Activated CD4-positive, alpha-beta T cell treated with anti-CD3 and anti-CD28 coated beads, Interleukin-2, amount 50 U/mL, for 1 hour (primary cell): ENCODE measurements at places on chromosomes 3 and 15.
A peak's percentile ranks its signal among the peaks of the same experiment; 100 is the strongest.

- DNase-seq, result no peak
Observed at GRCh38 chr3:47421741-47422649, 41.2 kb downstream of the PTPN23 start.

DNA sequence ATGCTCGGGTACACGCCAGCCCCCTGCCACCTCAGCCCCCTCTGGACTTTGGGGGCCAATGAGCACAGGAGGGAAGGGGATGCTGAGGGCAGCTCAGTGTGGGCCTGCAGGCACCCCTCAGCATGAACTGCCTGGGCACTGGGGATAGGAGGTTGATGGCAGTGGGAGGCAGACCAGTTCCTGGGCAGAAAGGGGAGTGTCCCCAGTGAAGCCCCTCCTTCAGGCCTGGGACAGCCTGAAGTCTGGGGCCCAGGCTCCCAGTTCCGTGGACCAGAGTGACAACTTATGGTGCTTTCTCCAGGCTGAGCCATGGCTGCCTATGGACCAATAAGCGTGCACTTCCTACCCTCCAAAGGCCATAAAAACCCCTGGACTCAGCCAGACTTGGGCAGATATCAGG lies 63.3 kb upstream of the IMPG2 start:
- DNase-seq, result no peak

DNA sequence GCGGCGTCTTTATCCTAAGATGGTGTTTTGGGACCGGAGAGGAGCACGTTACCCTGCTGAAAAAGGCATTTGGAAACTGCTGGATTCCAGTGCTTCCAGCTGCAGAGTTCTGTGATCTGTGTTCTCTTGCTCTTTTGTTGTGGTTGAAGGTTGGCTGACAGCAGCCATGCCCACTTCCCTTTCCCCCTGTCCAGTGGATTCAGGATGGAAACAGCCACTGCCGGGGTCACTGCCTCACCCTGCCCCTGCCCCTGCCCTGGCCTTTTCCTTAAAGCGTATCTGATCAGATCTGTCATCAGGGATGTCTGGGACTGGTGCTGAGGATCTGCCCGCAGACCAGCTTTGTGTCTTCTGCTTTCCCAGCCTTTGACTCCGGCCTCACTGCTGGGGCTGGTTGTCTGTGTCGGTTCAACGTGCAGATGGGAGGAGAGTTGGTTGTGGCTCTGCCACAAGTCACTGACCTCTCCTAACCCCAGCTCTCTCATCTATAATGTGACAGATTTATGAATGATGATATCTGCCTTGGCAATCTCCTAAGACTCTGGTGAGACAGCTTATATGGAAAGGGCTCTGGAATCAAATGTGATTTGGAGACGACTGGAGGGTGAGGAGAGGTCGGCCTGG lies 219.4 kb upstream of the BHLHE40 start:
- no peak for DNase-seq

GRCh38 chr15:42704492-42704926 lies 32.4 kb downstream of the CDAN1 start:
- DNase-seq, result peak; percentile 51

GRCh38 chr3:180274536-180274935 lies 237.8 kb upstream of the PEX5L start:
- DNase-seq, result no peak

DNA sequence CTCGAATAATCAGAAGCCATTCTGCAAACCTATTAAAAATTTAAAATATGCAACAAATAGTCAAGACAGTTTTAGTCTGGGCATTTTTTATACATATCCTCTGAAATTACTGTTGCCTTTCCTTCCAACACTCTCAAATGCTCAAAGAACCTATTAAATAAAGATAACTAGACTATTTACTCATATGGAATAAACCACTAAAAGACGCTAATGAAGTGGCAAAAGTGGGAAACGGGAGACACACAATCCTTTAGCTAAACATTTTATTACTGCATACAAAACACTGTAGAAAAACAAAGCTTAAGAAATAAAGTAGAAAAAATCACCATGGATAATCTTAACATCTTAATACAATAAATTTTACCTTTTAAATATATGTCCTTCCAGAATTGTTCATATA lies 75.4 kb downstream of the HERC1 start:
- no peak for DNase-seq

DNA sequence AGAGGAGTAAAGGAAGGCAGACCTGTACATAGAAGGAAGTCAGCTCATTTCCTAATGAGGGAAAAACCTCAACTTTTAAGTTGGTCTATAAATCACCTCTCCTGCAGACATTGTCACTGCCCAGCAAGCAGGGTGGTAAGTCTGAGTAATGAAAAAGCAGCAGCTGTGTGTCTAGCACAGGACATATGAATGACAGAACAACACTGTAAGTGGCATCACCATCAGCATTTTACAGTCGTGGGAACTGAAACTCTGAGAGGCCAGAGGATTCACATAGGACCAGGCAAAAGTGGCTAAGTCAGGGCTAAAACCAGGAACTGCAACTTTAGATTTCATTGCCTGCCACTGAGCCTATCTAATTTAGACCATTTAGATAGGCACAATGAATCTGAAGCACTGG lies 235.6 kb downstream of the CLSTN2 start:
- no peak for DNase-seq

GRCh38 chr3:121975702-121976302 lies 46.2 kb downstream of the ILDR1 start:
- DNase-seq, result no peak

- no peak for DNase-seq
Observed at GRCh38 chr3:87196879-87197278, 30.2 kb upstream of the CHMP2B start.

- DNase-seq, result no peak
Observed at GRCh38 chr3:14129296-14129695, 4.4 kb downstream of the TMEM43 start.

DNA sequence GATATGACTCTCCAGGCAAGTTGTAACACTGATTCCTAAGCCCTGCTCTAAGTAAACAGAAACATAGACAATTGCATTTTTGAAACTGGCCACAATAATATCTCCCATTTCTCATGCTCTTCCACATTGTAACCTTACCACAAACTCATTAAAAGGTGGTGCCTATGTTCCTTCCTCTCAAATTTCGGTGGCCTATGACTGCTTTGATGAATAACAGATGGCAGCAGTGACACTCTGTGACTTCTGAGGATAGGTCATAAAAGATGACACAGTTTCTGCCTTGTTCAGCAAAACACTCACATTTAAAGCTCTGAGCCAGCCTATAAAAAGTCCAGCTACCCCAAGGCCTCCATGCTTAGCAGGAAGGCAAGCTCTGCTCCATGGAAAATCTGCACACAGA lies 195.2 kb downstream of the EFHB start:
- DNase-seq, result no peak

DNA sequence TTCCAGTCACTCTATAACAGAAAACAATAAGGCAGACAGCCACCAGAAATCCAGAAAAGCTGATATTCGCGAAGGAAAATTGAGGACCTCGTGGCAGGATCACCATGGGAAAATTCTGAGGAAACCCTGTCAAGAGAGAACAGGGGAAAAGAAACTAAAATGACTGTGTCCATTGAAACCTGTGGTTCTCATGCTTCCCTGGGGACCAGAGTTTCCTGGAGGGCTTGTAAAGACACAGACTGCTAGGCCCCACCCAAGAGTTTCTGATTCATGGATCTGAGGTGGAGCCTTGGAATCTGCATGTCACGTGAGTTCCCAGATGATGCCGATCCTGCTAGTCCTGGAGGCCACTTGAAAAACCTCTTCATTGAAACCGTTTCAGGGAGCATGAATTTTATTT lies 420.5 kb downstream of the EPHB1 start:
- no peak for DNase-seq

- DNase-seq, result no peak
Observed at GRCh38 chr3:23824699-23825444, 19.1 kb downstream of the UBE2E1 start.

GRCh38 chr3:127753898-127754410 lies 68.4 kb downstream of the MGLL start:
- no peak for DNase-seq

DNA sequence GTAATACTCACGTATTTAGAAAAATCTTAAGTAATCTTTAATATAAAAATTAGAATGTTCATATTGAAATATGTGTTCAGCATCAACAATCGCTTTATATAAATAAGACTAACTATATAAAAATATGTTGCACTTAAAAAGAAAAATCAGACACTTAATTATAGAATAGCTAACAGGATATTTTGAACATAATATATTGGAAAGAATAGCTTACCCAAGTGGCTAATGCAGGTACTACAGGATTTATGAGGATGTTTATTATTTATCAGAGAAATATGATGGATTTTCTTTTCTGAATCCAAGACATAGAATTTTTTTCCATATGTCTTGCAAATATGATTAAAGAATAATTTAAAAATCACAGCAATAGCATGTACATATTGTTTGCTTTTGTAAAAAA lies 567.9 kb upstream of the GBE1 start:
- DNase-seq, result no peak

DNA sequence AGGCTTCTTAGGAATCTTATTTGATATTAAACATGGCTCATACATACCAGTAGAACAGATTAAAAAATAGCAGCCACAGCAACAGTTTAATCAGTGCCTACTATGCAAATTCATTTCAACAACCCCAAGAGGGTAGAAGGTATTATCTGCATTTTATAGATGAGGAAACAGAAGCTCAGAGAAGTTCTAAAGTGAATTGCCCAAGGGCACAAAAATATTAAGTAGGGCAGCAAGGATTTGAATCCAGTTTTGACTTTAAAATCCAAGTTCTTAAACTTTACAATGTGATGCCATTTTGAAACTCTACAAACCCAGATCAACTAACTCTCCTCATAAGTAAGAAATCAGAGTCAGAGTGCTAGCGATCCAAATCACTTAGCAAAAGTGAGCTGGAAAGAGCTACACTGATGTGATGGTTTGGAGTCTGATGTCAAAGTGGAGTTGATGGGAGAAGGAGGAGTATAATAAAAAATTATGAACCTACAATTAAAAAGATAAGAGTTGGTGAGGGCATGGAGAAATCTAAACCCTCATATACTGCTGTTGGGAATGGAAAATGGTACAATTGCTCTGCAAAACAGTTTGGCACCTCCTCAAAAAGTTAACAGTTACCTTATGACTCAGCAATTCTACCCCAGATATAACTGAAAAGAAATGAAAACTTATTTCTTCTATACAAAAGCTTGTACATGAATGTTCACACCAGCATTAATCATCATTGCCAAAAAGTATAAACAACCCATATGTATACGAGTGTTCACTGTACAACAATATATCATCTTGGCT lies 51.0 kb upstream of the PLXND1 start:
- DNase-seq, result no peak

DNA sequence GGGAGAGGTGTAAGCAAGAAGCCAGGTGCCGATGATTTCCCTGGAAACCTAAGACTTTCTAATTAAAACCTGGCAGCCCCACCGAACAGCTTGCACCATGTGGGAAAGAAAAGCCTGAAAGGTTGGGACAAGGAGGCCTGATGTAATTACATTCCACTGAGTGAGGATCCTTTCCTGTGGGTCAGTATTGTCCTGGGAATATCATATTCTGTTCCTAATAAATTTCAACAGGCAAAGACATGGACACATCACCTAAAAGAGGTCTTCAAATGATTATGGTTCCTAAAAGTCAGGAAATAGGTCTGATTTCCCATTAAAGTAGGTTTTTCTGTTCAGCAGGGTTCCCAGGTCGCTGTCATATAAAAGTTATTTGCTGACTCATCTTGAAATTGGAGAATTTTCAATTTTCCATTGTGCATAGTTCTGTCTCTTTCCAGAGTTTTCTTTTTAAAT lies 58.5 kb downstream of the DUT start:
- DNase-seq, result no peak

GRCh38 chr15:98562331-98562937 lies 85.9 kb upstream of the IGF1R start:
- DNase-seq, result no peak

GRCh38 chr3:114327665-114328064 lies 33.8 kb downstream of the TIGIT start:
- DNase-seq, result no peak

- DNase-seq, result no peak
Observed at GRCh38 chr3:102057781-102058421, 208.6 kb downstream of the NFKBIZ start.

DNA sequence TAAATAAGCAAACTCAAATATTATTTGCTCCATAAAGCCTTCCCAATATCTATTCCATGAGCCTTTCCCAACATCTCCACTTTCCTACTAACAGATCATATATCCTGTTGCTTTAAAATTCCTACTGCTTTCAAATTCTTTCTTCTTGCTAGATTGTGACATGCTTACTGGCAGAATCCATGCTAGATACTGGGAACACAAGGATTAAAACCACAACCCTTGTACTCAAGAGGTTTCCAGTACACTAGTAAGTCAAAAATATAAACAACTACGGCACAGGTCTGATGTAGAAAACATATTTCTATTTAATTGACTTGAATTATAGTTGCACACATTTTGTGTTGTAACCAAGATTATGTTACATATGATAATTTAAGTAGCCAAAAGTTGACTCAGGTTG lies 275.0 kb downstream of the ZBTB20 start:
- no peak for DNase-seq

DNA sequence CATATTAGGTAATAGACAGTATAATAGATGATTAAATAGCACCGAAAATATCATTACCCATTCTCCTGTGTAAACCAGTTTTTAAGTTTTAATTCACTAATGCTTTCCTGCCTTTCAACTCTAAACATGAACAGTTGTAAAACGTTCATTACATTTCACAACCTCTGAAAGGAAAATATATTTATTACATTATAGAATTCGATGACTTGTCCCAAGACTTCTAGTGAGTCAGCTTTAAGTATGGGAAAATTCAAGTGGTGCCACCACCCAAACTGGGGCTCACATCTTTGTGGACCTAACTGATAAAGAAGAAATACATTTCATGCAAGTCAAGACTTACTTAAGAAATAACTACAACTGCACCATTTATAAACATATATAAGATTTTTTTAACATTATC lies 2.0 kb downstream of the TRIM59 start:
- DNase-seq, result no peak

DNA sequence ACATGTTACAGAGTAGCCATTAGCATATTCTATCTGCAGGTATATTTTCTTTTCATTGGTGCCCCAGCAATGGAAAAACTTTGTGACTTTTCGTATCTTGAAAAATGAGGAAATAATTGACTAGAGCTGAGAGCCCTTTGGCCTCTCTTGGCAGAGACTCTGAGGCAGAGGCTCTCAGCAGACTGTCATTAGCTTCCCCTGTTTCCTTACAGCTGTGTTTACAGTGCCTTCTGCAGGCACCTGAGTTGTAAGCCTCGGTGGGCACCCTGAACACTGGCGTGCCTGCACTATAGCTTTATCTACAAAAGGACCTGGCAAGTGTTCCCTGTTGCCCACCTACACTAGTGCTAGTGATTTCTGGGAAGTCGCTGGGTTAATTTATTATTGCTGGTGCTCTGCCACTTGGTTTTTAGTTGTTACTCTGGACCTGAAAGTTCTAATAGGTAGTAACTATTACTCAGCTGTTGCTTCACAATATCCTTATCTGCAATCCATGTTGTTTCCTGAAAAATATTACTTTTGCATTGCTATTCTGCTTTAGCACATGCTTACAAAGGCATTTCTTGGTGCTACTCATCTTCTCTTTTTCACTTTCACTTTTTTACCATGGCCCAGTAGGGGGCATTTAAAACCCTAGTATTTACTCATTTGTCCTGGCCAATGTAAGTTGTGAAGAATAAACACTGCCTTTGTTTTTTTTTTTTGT lies 7.8 kb upstream of the GPR171 start:
- DNase-seq, result no peak

GRCh38 chr15:54149115-54149531 lies 170.9 kb downstream of the UNC13C start:
- DNase-seq, result no peak

- no peak for DNase-seq
Observed at GRCh38 chr3:100653604-100654294, 44.3 kb downstream of the ADGRG7 start.
